ENCODE measurements at places on chromosomes 1 and 21. TPM values are rescaled to one million over a fixed set of nuclear protein-coding genes. Genes with fewer than 3 reads are reported as not detected.

DNA sequence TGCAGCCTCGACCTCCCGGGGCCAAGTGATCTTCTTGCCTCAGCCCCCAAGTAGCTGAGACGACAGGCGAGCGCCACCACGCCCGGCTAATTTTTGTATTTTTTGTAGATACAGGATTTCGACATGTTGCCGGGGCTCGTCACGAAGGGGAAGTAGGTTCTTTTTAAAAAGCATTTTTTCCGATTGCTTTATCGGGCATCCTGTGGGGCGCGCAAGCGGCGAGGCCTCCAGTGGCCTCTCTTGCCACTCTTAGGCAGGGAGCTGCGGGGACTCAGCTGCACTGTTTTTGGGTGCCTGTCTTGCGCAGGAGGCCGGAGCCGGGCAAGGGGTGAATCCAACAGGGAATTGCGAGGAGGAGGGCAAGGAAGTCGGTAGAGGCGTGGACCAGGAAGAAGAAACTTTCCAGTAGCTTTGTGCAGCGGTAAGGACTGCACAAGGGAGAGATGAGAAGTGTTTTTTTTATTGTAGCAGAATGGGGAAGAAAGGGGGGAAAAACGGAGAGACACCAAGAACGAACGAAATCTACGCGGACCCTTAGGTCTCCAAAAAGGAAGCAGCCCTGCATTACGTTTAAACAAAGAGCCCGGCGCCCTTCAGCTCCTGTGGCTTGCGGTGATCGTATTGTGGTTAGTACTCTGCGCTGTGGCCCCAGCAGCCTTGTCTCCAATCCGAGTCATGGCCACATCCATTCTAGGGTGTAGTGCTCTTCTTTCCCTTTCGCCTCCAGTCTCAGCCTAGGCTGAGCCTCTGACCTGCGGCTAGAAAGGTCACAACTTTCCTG is 164.8 kb downstream of the PPIAL4G start:
- peak; percentile 42 for DNase-seq

- DNase-seq = no peak
Observed at GRCh38 chr1:222601257-222601656, 11.5 kb upstream of the TAF1A start.

TMOD4 gene
- 5.0 TPM for total RNA-seq

DNA sequence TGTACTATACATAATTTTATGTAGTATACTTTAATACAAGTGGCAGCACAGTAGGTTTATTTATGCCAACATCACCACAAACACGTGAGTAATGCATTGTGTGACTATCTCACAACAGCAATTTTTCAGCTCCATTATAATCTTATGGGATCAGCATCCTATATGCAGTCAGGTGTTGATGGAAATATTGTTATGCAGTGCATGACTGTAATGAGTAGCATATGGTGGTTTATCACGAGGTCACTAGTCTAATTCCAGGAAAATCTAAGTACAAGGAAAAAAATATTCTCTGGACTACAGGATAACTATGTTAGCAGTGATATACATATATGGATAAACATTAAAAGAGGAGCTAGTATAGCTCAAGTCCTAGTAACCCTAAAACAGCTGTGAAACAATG is 69.0 kb downstream of the ATP1B1 start:
- DNase-seq = no peak

GRCh38 chr1:110672001-110672752 is 2.6 kb downstream of the KCNA3 start:
- DNase-seq = peak; percentile 59

DNA sequence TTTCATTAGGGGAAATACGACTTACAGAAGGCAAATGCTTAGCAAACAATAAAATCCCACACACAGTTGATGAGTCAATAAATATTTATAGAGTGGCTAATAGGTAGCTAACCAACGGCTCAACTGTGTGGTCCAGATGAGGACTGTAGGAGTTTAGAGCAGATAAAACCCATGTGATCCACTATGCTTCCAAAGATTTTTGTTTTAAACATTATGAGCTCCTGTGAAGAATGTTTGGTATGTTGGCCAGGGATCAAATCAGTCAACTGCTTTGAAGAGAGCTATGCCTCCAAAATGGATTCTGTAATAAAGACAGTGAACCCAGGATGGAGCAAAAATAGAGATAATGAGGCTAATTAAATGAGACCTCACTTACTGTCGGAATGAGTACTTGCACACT is 72.3 kb upstream of the COL11A1 start:
- no peak for DNase-seq

DNA sequence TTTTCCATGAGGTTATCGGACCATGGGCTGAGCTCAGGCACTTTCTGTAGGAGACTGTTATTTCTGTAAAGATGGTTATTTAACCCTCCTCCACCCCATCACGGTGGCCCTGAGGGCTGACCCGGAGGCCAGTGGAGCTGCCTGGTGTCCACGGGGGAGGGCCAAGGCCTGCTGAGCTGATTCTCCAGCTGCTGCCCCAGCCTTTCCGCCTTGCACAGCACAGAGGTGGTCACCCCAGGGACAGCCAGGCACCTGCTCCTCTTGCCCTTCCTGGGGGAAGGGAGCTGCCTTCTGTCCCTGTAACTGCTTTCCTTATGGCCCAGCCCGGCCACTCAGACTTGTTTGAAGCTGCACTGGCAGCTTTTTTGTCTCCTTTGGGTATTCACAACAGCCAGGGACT is 2.6 kb upstream of the CCDC28B start:
- no peak for DNase-seq

GRCh38 chr1:173426057-173426456 is 51.1 kb upstream of the PRDX6 start:
- DNase-seq = no peak

DNA sequence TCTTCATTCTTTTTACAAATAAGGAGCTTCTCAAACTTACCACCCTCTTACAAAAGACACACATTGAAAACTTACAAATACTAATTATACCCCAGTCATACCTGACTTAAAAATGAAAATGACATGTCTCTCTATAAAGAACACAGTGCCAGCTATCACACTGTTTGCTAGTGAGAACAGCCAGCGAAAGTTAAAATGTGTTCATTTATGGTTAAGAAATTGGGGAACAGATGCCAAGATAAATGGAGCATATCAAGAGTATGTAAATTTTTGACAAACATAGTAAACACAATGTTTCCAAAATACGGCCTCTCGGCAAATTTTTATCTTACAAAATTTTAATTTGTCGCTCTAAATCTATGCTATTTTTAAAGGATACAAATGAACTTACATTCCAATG is 1422.9 kb downstream of the KCNT2 start:
- DNase-seq = no peak

GRCh38 chr1:54572542-54572850 is 24.5 kb downstream of the ACOT11 start:
- no peak for DNase-seq

DNA sequence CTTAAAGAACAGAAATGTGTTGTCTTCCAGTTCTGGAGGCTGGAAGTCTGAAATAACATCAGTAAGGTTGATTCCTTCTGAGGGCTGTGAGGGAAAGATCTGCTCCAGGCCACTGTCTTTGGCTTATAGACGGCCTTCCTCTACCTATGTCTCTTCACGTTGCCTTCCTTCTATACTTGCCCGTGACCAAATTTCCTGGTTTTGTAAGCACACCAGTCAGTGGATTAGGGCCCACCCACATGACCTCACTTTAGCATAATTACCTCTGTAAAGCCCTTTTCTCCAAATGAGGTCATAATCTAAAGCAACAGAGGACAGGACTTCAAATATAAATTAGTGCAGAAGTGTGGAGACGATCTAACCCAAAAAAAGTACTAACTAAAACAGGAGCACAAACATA is 231.6 kb downstream of the NRIP1 start:
- no peak for DNase-seq

DNA sequence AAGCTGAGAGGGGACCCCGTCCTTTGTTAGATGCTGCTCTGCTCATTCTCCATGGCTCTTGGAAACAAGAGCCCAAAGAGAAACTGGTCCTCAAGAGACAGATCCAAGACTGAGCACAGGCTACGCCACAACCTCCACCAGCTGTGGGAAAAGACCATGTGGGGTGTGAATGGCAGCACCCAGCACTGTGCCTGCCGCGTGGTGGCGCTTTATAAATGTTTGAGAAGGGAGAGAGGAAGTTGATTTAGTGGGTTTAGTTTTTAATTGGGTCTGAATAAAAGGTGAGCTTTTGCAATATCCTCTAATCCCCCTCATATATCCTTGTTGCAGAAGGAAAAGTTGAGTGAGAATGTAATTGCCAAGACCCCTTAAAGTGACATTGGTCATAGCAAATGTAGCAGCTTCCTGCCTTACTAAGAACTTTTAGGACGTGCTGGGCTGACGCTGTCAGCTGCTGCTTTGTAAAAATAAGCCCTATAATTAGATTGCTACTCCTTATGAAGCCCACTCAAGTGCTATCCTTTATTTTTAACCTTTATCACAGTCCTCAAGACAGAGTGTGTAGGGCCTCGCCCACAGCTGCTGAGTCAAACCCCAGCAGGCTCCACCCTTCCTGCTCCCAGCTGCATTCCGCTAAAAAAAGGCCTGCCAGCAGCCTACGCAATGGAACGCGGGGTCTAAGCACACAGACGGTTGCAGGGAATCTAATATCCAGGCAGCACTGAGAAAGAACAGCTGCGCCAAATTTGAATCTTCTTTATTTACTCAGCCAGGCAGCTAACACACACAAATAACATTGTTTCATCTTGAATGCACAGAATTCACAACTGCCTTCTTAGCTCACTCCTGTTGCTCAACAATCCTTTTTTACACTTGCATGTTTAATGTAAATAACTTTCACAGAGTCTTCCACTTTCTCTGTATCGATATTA is 47.4 kb upstream of the PRDX6 start:
- DNase-seq = peak; percentile 42

Measured in naive thymus-derived CD4-positive, alpha-beta T cell (primary cell).